Hepatocyte (in vitro differentiated cells): ENCODE measurements at places on chromosomes 16 and 17. TPM values are rescaled to one million over a fixed set of nuclear protein-coding genes. Genes with fewer than 3 reads are reported as not detected.

GRCh38 chr16:22065252-22065651 is 27.1 kb upstream of the VWA3A start:
- no peak for DNase-seq

GRCh38 chr16:48481772-48482171 is 96.6 kb upstream of the SIAH1 start:
- no peak for DNase-seq

TNFRSF13B gene
- total RNA-seq, result not detected in 2 replicates

GRCh38 chr17:19554393-19554792 is 20.7 kb downstream of the SLC47A1 start:
- DNase-seq, result peak; percentile 61

DNA sequence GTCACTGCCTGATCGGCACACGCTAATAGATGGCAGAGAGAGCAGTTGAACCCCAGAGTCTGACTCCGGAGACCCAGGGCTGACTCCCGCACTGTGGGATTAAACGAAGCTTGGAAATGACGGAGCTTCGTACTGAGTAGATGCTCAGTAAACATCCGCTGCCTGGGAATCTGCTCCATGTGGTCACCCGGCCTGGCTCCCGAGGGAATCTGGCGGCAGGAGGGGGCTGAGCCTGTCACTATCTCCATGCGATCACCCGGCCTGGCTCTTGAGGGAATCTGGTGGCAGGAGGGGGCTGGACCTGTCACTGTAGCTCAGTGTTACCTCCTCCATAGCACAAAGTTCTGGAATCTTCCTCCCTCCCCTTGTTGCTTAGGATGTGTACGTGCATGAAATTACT is 139.7 kb upstream of the CIBAR2 start:
- DNase-seq, result no peak

GRCh38 chr16:82263521-82264143 is 93.6 kb upstream of the MPHOSPH6 start:
- peak; percentile 77 for DNase-seq

DNA sequence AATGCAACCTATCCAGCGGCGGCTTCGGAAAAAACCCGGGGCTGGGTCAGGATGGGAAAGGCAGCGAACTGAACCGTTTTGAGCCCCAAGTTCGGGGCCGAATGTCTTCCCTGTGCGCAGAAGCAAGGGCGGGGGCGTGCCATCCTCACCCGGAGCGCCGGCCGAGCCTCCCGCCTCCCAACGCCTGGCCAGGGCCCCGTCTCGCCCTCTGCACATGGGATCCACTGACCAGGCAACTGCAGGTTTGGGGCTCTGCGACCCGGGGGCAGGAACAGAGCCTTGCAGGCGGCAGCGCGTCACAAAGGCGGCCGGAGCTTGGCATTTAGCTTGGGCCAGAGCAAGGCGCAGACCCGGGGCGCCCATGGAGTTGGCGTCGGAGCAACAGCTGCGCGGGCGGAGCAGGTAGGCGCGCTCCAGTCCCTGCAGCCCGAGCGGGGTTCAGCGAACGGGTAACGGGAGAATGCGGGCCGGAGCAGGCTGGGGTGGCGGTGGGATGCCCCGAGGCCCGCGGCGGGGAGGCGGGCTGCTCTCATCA is at the start of gene FBXO39:
TSS of gene FBXO39 (plus strand) at position 345 of the 535 bp plus-strand sequence. CDS start 3,654 bp downstream, outside the sequence.
- no peak for DNase-seq

DNA sequence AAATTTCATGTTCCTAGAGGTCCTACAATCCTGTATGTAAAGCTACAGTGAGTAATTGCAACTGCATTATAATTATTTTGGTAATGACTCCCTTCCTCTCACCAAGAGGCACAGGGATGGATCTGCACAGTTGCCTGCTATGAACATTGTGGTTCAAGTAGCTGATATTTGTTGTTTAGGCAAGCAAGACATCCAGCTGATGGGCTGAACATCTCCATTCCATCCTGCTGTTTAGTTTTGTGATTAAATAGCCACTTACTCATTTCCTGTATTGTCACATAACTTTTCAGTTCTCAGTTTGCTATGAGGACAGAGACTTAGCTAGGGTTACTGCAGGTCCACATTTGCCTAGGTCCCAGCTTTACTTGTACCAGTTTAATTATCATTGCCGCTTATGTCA is 181.2 kb upstream of the TBX2 start:
- no peak for DNase-seq

INCA1 gene
- total RNA-seq, result 1.6 and 2.7 TPM in 2 replicates

DNA sequence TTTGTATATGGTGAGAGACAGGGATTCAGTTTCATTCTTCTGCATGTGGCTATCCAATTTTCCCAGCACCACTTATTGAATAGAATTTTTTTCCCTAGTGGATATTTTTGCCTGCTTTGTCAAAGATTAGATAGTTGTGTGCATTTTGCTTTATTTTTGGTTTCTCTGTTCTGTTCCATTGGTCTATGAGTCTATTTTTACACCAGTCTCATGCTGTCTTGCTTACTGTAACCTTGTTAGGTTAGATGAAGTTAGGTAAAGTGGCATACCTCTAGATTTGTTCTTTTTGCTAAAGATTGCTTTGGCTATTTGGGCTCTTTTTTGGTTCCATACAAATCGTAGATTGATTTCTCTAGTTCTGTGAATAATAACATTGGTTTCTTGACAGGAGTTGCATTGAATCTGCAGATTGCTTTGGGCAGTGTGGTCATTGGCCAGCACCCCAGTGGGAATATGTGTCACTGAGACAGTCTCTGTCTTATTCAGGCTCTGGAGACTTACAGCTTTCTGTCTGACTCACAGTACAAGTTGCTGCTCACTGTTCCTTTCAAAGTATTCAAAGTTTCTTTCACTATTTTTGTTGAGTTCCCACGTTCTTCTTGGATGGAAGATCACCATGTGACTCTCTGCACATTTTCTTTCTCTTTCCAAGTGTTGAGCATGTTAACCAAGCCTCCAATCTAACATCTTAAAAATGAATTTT is 709.1 kb downstream of the CDH11 start:
- DNase-seq, result no peak

KLHL10 gene
- total RNA-seq, result 0.43 TPM in 1 of 2 replicates, not detected in the other

KIF2B gene
- total RNA-seq, result not detected in 2 replicates

TERB1 gene
- 0.07 TPM in 1 of 2 replicates, not detected in the other for total RNA-seq

DNA sequence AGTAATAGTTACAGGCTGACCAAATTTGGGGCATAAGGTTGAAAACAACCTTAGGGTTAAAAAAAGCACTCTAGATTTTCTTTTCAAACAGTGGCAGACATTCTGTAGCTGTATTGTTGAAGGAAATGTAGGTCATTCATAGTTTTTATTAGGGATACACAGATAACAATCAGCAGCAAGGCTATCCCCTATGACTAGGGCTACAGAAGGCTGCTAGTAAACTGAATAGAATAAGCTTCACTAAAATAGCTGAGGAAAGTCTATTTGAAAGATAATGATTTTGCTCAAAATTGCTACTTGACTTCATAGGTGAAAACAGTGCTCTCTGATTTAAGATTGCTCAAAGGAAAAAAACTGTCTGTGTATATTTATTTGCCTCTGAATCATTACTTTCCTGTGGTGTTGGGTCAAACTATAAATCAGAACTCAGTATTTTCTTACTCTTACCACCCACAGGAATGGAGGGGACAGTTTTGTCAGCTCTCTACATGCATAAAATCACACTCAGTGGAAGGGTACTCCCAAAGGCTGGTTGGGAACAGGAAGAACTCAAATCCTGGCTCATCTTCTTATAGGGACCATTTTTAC is 24.8 kb downstream of the RPGRIP1L start:
- no peak for DNase-seq

PDF gene
- 14.3 and 23.8 TPM in 2 replicates for total RNA-seq

CCDC78 gene
- 2.2 and 3.4 TPM in 2 replicates for total RNA-seq

GRCh38 chr16:11747949-11748403 is 5.3 kb upstream of the TXNDC11 start:
- DNase-seq, result no peak

GRCh38 chr17:45129426-45129939 is 2.8 kb downstream of the PLCD3 start:
- peak; percentile 89 for DNase-seq

GRCh38 chr16:14485121-14485551 is 144.9 kb downstream of the PARN start:
- DNase-seq, result no peak

DNA sequence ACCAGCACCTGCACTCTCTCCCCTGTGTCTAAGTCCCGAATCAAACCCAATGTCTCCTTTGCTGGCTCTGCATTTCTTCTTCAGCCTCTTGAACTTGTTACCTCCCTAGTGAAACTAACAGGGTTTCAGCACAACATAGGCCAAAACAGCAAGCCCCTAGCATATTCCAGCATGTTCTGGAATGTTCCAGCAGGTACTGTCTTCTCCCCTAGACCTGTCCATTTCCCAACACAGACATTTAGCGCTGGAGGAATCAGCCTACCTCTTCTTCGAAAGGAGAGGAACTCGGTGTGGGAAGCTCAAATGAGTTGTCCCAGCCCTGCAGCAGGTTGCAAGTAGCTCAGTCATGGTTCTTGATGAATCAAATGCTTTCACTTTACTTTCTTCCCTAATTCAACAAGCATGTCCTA is 47.1 kb downstream of the LITAF start:
- no peak for DNase-seq

TPSG1 gene
- total RNA-seq, result 0.67 and 1.3 TPM in 2 replicates

DNA sequence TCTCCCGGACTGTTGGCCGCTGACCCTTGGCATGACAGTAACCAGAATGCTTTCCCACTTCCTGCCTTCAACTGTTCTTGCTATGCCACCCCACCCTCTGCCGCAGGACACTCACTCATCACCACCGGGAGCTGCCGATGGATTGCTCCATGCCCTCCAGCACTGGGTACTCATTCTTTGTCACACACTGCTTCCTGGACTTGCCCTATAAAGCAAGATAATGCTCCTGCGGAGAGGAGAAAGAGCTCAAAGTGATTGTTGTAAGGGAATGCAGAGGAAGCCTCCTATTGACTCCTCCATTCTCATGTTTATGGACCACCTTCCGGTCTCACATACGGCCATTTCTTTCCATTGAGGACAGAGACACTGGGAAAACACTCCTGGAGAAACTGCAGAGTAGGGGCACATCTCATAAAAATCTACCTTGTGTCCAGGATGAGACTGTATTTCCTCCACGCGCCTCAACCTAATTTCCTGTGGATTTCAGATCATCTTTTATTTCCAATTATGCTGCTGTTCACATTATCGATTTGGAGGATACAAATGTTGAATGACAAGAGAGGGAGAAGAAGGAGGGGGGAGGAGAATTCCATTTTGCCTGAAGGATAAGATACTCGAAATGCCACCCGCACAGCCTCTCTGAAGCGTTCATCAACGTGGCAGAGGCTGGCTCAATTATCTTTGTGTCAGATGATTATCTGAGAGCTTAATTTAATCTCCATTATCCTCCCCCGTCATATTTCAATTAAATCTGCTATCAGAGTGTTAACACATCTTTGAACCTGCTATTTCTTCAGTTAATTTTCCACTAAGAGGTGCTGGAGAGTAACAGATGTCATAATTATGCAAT is 486.1 kb upstream of the SALL1 start:
- no peak for DNase-seq

GRCh38 chr17:7021993-7022778 is 664 bp upstream of the BCL6B start:
- DNase-seq, result peak; percentile 88

DNA sequence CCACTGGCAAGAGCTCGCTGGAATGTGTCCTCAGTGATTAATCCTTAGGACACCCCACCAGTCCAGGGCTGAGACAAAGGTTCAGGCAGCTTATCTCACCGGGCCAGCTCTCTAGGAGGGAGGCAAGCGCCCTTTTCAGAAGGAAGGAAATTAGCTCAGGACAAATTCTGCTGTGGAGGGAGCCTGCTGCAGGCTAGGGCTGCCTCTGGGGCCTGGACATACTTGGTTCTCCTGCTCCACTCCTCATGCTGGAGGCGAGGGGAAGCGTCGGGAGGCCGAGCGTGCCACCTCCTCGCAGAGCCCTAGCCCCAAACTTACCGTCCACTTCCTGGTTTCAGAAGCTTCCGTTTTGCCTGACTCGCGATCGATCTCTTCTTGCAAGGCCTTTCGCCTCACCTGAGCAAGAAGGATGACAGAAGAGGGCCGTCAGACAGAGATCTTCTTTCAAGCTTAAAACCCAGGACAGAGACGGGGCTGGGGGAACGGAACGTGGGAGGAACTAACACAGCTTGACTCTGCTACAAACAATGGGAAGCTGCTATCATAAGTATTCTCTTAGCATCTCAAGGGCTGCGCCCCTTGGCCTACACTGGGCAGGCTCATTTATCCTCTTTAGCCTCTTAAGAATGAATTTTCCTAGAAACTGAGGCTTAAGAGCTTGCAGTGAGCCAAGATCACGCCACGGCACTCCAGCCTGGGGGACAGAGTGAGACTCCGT is 7.7 kb downstream of the KNOP1 start:
- no peak for DNase-seq

DNA sequence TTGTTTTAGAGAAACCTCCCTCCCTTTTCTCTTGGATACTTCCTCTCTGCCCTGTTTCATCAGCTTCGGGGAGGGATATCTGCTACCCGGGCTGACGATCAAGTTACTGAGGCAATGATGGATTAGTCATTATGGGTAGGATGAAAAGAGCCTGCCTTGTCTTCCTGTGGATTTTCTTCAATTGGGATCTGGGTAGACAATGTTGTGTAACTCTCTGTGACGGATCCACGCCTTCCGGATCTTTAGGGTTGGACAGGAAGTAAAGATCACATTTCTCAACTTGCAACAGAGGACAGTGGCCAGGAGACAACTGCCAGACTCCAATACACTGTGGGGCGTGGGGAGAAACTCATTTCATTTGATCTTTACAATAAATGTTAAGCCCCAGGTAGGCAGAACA is 11.3 kb upstream of the CHST6 start:
- DNase-seq, result no peak

ZNF48 gene
- 7.7 and 8.0 TPM in 2 replicates for total RNA-seq

DNA sequence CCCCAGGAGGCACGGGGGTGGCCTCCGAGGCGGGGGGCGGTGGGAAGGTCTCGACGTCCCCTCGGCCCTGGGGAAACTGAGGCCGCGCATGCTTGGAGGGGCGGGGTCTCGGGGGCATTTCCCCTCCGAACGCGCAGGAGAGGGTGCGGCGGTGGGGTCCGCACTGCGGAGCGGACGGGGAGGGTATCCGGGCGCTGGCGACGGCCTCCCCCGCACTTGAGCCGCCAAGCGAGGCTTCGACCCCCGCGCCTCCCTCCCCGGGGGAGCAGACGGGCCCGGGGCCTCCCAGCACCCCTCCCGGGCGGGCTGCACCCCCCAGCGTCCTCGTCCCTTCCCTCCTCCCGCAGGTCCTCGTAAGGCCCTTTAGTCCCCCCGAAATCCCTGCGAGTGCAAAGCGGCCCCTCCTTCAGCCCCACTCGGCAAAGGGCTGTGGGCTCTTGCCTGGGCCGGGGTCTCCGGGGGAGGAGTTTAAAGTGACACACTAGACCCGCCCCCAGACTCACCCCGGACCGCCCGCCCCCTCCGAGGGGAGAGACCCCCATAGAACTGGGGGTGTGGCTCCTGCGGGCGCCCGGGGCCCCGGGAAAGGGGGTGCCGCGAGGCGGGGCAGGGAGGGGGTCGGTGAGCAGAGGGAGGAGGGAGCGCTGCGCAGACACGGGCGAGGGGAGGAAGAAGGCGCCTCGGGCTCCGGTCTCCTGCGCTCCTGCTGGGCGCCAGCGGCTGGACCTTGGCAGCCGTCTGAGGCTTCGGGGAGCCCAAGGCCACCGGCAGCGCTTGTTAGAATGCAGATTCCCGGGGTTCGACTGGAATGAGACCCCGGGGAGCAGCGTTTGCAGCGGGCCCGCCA is 632 bp downstream of the BAIAP3 start:
- no peak for DNase-seq
